ENCODE measurements at places on chromosomes 12 and 14.

- no peak for DNase-seq
Measured at GRCh38 chr14:24612196-24612595, 2.7 kb upstream of the GZMH start.

DNA sequence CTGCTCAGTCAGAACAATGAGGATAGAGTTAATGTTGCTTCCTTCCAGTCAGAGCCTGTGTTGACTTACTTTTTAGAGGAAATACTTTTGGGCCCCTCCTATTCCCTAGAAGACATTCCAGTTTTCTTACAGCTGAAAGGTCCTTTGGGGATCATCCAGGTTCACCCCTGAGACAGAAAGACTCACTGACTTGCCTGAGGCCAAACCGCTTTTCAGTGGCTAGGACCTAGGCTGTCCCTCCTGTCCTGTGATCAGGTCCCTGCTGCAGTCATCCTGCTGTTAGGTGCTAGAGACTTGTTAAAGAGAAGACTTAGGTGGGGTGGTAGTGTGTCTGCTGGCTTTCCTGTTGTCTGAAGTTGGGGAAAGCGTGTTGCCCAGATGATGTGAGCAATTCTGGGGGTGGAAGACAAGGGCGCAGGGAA is 39.6 kb downstream of the SUSD6 start:
- no peak for DNase-seq

DNA sequence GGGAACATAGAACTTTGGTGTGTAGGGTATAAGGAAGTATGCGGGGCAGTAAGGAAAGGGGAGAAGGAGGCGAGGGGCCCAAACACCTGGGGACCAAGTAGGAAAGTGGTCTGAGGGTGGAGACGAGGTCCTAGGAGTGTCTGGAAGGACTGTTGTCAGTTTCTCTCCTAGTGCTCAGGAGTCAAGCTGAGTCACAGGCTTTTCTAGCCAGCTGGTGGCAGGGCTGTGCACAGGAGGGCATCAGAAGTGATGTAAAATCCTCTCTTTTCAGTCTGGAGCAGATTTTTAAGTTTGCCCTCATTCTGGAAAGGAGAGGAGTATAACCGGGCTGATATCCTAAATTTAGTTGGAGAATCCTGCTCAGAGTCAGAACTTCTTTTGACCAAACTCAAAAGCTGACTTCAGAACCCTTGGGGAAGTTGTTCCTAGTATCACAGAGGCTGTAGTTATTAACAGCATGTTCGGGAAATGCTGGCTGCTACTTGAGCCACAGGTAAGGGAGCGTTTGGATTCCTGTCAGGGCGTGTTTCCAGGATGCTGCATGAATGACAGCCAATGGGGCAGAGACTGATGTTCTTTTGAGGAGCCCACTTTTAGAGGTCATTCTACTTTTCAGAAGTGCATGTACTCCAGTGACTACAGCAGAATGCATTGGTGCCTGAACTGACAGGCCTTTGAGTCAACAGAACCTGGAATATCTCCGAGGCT is 19.3 kb downstream of the ZNF664 start:
- no peak for DNase-seq

DNA sequence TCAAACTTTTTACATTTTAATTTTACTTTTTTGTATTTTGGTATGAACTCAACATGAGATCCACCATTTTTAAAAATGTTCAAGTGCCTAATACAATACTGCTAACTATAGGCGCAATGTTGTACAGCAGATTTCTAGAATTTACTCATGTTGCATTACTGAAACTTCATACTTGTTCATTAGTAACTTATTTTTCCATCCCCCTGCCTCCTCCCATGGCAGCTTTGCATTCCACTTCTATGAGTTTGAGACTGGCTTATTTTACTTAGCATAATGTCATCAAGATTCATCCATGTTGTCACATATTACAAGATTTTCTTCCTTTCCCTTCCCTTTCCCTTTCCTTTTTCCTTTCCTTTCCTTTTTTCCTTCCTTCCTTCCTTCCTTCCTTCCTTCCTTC is 825.9 kb downstream of the SLC16A7 start:
- no peak for DNase-seq

GRCh38 chr14:34064349-34064748 is 113.5 kb upstream of the EGLN3 start:
- no peak for DNase-seq

DNA sequence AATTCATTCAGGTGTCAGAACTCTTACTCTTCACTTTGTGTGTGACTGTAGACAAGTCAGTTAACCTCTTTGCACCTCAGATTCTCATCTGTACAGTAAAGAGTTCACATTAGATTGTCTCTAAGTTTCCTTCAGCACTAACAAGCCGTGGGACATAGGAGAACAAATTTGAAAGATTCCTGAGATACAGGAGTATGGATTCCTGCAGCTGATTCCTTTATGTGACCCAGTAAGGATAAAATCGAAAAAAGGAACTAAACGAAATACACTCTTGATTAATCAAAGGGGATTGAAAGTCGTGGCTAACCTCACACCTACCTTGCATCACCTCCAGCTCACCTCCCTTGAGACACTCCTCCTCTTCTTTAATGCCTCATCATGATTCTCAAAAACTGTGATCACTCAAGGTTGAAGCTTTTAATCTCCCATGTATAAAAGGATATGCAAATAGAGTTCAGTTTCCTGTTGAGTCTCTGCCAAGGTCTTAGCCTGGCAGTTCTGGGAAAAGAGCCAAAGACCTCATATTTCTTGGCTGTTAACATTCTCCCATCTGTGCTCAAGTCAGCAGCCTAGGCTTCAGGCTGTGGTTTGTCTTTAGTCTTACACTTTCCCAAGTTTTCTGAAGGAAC is 156.6 kb downstream of the DAD1 start:
- no peak for DNase-seq

DNA sequence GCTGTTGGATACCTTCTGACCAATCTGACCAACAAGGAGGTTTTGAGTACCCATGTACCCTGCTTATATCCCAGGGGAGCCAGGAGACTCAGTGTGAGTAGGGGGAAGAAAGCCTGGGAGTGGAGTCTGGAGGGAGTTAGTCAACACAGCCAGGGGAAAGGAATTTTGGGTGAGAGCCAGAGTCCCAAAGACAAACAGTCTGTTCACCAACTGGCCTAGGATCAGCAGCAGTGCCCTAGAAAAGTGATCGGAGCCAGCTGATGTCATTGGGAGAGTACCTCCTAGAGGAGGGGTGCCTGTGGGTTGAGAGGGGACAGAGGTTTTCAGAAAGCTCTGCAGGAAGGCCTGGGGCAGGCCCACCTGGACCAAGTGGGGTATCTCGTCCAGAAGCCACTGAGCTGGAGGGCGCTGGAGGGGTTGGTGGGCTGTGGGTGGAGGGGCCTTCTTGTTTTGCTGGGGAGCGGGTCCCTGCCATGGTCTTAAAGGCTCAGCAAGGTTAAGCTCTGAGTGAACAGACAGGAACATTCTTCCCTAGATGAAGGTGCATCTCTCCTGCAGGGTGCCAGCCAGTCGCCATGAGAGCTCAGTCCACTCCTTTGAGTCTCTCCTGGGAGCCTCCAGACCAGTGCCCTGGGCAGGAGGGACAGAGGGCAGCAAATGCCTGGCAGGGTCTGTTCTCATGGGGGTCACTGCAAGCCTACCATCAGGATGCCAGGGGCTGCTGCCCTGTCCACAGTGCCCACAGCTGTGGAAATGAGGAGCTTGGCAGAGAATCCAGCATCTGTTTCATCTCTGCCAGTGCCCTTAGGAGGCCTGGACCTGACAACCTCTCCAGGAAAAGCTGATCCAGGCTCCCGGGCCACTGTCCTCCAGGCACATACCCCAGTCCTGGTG is 63.6 kb downstream of the CHGA start:
- DNase-seq: no peak

GRCh38 chr14:101535232-101535631 is 26.1 kb upstream of the DIO3 start:
- DNase-seq: no peak

GRCh38 chr12:58883576-58884334 is 36.5 kb downstream of the LRIG3 start:
- DNase-seq: no peak

- no peak for DNase-seq
Measured at GRCh38 chr12:101459642-101460346, 15.3 kb upstream of the SPIC start.

DNA sequence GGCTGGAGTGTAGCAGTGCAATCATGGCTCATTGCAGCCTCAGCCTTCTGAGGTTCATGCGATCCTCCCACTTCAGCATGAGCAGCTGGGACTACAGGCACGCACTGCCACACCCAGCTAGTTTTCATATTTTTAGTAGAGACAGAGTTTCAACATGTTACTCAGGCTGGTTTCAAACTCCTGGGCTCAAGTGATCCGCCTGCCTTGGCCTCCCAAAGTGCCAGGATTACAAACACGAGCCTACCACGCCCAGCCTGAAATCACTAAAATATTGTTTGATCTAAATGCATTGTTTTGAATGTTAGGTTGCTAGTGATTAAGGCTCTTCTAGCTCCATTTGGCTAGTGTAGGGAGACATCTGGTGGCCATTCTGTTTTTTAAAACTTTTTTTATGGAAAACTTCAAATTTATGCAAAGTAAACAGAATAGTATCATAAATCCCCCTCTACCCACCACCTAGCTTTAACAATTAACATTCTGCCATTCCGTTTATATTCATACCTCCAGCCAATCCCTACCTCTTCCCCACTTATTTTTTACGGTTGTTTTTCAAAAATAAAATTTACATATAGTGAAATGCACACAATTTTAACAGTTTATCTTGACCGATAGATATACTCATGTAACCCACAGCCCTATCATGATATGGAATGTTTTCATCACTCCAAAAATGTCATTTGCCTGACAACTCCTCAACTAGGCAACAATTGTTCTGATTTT is 37.8 kb downstream of the MYO1H start:
- no peak for DNase-seq

DNA sequence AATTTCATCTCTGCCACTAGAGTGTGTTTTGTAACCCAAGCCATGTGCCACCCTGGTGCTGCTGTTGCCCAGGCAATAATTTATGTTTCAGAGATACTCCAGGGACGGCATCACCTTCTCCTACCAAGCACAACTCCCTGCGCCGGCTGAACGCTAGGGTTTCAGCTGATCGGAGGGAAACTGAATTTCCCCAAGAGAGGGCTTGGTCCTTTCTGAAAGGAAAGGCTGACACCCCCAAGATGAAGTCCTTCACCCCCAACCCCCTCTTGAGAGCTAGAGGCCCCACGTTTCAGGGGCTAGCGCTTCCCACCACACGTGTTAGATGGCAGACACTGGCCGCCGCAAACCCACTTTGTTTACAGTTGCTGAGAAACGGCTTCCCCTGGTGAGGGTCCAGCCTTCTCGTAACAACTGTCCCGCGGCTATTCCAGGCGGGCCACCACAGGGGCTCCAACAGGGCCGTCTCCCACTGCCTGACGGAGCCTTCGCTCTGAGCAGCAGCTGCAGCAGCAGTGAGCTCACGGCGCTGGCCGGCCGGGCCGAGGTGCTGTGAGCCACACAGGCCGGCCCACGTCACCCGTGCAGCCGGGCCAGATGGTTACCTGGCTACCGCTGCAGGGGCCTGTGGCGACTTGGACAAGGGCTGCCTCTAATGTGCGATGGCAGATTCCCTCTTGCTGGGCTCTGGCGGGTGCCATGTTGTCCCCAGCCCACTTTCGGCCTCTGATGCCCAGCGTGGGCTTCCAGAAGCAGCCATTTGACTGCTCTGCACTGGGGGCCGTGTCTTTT is 66.4 kb downstream of the TESC start:
- no peak for DNase-seq

DNA sequence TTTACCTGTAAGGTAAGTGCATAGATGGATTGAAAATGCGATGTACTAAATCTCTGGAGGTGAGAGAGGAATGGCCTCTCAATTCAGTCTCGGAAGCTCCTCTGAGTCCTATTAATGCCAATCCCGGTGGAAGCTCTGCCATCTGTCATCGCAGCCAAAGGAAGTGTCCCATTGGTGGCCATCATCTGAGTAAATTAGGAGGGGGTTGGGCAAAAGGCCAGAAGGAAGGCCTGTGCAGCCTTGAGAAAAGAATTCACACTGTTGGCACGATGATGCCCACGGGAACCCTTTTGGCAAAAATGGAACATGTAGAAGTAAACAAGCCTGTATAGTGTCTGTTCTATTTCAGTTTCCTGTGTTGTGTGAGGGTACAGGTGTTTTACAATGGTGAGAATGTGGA is 494.8 kb downstream of the NELL2 start:
- DNase-seq: no peak

DNA sequence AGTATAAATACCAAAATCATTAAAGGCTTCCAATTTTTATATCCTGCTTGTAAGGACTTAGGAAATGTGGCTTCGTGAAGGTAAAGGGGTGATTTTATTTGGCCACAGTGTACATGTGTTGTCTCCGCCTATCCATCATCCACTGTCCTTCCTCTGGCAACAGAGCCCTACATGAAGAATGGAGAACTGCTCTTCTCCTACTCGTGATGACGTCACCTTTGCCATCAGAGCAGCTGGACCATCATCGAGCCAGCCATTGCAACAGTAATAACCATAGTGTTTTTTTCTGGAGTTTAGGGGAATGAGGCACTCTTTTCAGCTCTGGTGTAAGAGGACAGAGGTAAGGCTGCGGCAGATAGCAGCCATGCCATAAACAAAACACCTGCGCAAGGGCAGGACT is 19.2 kb downstream of the ITPR2 start:
- no peak for DNase-seq

GRCh38 chr12:18753481-18754123 is 15.7 kb downstream of the CAPZA3 start:
- no peak for DNase-seq

GRCh38 chr12:15227004-15227679 is 5.9 kb upstream of the RERG start:
- no peak for DNase-seq

DNA sequence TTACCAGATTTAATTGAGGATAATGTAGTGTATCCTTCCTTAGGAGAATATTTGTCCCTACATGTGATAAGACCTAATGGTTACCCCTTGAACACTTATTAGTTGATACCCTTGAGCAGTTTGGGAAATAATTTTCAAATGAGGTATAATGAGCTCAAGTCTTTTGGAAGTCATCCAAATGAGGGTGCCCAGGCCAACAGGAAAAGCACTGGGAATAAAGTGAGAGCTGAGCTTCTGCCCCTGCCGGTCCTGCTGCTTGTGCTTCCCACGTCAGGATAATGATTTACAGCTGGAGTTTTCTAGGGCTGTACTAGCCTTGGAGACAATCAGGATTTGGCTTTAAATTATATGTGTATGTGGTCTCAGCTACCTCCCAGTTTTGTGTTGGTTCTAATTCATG is 178.8 kb upstream of the FRMD6 start:
- no peak for DNase-seq

DNA sequence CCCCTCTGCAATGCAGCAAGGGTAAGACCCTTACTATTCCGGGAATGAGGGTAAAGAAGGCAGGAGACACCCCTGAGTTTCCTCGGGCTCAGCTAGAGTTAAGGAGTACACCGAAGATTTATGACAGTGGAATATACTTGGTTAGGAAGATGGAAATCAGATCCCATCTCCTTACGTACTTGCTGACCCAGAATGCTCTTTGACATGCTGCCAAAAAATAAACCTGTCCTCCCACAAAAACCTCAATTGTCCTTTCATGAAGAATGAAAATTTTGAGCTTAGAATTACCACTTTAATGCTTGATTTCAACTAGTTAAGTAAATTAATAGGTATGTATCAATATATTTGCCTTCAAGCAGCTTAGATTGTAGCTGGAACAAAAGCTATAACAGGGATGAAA is 99.5 kb downstream of the PRIMA1 start:
- DNase-seq: no peak
